T-helper 9 cell (primary cell): ENCODE measurements at places on chromosomes 12 and 14.

DNA sequence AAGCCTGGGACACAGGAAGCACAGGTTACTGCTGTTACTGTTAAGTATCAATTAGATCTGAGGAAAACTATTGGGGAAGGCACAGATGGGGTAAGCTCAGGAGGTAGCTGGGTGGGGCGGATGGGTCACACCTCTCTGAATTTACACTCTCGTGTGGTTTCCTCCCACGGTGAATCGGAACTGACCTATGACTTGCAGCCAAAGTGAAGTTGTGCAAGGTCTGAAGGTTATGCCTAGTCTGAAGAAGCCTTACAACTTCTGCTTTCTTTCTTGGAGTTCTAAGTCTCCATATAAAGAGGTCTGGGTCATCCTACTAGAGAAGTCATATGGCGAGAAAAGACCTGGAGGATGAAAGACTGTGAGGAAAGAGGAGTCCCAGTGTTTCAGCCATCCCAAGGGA, 25.6 kb upstream of the GPATCH2L start:
- DNase-seq, result no peak

- no peak for DNase-seq
Measured at GRCh38 chr14:105855246-105855892, 329.0 kb downstream of the TMEM121 start.

GRCh38 chr14:55374771-55375170, 36.9 kb downstream of the ATG14 start:
- DNase-seq, result no peak

- DNase-seq, result no peak
Measured at GRCh38 chr14:84162633-84163032, 1367.3 kb upstream of the FLRT2 start.

GRCh38 chr12:16560273-16560672, 45.7 kb downstream of the LMO3 start:
- no peak for DNase-seq

GRCh38 chr12:2261708-2262107, 208.9 kb downstream of the CACNA1C start:
- no peak for DNase-seq

GRCh38 chr12:21638054-21638891, 19.4 kb downstream of the LDHB start:
- DNase-seq, result no peak

DNA sequence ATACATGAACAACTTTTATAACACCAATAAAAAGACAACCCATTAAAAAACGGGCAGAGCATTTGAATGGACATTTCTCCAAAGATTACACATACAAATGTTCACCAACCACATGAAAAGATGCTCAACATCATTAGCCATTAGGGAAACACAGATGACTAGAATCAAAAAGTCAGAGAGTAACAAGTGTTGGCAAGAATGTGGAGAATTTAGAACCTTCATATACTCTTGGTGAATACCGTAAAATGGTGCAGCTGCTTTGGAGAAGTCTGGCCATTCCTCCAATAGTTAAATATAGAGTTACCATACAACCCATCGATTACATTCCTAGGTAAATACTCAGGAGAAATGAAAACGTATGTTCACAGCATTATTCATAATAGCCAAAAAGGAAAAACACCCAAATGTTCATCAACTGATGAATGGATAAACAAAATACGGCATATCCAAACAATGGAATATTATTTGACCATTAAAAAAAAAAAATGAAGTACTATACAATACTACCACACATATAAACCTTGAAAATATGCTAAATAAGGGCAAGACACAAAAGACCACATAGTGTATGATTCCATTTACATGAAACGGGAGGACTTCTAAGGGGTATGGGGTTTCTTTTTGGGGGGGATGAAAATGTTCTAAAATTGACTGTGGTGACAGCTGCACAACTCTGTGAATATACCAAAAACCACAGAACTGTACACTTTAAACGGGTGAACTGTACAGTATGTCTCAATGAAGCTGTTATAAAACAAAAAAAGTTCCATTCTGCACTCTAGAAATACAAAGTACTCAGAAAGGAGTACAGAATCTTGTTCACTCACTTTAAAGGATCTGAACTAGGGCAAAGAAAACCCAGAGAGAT, 3.2 kb downstream of the CORO1C start:
- no peak for DNase-seq

- no peak for DNase-seq
Measured at GRCh38 chr12:24738441-24738840, 210.5 kb downstream of the BCAT1 start.

GRCh38 chr12:121719926-121720414, 7.4 kb downstream of the TMEM120B start:
- DNase-seq, result no peak

- DNase-seq, result no peak
Measured at GRCh38 chr12:22255097-22255496, 79.4 kb downstream of the ST8SIA1 start.

DNA sequence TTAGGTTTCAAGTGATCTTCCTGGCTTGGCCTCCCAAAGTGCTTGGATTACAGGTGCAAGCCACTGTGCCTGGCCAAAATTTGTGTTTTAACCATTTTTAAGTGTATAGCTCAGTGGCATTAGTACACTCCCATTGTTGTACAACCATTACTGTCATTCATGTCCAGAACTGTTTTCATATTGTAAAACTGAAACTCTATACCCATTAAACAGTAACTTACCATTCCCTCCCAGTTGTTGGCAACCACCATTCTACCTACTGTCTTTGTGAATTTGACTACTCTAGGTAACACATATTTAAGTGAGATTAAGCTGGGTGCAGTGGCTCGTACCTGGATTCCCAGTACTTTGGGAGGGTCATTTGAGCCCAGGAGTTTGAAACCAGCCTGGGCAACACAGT, 67.3 kb upstream of the KCNH3 start:
- DNase-seq, result no peak
